ENCODE measurements at places on chromosomes 1 and 21.

DNA sequence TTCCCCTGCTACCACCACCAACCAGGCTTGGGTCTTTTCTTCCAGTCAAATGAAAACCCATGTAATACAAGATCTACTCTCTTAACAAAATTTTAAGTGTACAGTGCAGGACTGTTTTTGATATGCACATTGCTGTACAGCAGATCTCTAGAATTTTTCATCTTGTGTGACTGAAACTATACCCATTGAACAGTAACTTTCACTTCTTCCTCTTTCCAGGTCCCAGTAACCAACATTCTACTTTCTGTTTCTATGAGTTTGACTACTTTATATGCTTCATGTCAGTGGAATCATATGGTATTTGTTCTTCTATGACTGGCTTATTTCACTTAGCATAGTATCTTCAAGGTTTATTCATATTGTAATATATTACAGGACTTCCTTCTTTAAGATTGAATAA, 45.3 kb upstream of the PLPPR4 start:
- no peak for DNase-seq

DNA sequence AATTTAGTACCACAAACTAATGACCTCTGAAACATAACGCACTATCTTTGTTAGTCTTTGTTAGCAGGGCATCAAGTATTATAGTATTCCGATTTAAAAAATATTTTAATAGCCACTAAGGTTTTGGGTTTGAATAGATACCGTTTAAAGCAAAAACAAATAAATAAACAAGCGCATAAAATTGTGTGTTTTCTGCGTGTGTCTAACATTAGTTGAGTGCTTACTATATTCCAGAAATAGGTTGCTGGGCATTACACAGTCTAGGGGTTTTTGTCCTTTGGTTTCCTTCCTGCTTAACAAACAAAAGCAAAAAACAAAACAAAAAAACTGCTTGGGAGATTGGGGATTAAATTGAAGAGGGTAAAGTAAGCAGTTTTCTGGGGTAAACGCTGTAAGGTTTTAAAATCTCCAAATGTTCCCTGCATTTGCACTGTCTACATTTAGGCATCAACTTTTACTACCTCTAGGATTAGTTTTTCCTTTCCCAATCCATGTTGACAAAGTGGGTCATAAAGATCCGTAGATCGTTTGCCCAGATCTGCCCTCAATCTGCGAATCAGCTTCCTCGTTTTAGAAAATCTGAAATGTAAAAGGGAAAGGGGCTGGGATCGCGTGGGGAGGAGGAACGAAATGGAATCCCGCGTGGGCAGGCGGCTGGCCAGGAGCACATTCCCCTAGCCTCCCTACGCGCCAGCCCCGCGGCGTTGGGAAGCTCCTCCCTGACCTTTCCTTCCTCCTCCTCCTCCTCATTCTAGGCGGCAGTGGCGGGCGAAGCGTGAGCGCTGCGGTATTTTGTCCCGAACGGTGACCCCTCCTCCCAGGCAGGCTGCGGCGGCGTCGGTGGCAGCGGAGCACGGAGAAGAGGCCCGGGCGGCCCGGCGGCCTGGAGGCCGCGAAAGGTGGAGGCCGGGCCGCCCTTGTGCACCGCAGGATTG, at the start of gene KCTD3:
KCTD3 (plus strand) TSS at position 749 of the 935 bp plus-strand sequence. CDS start 382 bp downstream, outside the sequence.
- DNase-seq, result peak; percentile 1

DNA sequence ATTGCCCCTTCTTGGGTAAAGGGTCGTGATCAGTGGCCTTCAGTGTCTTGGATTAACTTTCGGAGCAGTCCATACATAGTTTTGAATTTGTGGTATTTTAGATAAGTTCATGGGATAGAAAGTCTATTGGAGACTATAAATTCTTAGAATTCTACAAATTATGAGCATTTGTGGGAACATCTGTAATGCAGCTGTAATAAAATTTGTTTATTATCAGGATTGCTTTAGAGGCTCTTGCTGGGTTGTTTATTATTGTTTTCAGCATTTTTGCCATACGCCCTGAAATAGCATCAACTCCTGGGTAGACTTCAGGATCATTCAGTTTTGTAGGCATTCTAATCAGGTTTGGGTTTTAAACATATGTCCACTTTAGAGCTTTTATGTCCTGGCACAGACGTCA, 16.1 kb downstream of the LAMC1 start:
- no peak for DNase-seq

- DNase-seq, result no peak
Observed at GRCh38 chr1:1920057-1920607, 1.1 kb upstream of the TMEM52 start.

DNA sequence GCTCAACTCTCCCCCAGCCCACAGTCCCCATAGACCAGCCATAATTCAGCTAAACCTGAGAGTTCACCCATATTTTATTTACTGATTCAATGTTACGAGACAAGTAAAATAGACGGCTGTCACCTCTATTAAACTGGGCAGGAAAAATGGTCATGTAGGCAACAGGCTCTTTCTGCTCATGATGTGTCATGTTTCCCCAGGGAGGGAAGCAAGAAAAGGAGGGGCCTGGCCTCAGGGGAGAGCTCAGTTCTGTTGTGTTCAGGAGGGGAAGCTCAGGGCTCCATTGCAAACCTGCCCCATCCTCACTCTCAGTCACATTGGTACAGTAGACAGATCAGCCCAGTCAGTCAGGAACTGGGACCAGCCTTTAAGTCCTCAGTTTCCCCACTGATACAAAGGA, 12.8 kb downstream of the GRIK3 start:
- no peak for DNase-seq

DNA sequence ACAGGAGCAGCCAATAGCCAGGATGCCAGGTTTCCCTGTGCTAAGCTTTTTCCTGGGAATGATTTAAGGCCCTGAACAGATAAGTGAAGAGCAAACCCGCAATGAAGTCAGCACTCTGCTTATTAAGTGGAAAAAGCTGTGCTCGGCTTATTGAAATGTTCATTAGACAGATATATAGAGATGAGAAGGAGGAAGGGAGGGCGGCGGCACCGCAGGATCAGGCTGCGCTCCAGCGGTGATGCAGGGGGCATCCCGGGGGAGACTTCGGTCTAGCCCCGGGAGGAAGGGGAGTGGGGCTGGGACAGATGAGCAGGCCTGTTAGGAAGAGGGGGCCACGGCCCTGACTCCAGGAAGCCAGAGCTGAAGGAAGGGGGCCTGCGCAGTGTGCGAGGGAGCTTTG, 115.0 kb downstream of the TMEM53 start:
- DNase-seq, result no peak

- no peak for DNase-seq
Observed at GRCh38 chr1:168348146-168348709, 67.6 kb downstream of the TBX19 start.

GRCh38 chr1:64765826-64766225, 21.0 kb downstream of the RAVER2 start:
- no peak for DNase-seq

DNA sequence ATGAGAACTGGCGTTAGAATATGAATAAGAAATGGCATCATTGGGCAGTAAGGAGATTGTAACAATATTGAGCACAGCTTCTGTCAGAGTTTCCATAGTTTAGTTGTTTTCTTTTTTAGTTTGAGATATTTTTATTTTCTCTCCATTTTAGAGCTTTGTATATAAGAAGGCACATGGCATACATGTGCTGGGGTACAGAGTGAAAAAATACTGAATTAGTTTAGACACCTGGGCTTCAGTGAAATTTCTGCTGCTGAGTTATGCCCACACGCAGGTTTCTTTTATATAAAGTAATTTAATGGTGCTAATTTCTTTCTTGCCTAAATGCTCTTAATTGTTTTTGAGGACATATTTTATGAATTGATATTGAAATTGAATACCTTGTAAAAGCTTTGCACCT, 53.6 kb upstream of the RWDD3 start:
- no peak for DNase-seq

- DNase-seq, result no peak
Observed at GRCh38 chr1:15323989-15324868, 77.2 kb downstream of the FHAD1 start.

GRCh38 chr1:47536646-47537118, 98.8 kb downstream of the FOXD2 start:
- DNase-seq, result no peak

DNA sequence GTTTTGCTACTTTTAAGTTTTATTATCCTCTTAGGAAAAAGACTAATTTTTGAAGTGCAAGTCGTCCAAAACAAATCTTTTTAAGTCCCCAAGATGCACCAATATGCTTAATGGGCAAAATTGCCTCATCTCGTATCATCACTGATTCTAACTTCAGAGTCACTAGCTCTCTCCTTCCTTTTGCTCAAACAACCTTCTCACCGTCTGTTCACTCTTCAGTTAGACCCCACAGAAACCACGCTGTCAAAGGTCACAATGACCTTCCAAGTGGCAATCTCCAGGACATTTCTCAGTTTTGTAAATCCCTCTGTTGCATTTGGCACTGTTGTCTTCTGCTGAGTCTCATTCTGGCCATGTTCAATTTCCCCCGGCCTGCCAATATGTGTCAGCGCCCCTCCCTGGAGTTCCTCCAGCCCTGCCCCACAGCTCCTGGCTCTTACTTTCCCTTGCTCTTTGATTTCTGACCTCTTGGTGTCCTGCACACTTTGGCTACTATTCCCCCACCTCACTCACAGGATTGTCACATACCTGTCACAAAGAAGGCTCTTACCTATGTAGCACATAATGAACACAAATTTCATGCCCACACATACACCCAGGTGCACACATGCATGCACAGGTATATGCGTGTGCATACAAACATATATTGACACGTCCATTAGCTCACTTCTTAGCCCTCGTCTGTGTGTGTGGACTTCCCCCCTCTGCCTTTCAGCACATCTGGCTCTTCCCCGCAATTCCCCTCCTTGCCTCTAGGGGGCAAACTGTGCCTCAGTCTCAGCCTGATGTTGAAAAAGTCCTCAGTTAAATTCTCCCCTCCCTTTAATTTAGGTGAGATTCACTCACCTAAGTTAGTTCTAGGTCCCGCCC, 354.0 kb upstream of the DUSP10 start:
- peak; percentile 26 for DNase-seq

- DNase-seq, result no peak
Observed at GRCh38 chr1:112904831-112905261, 51.1 kb downstream of the SLC16A1 start.

DNA sequence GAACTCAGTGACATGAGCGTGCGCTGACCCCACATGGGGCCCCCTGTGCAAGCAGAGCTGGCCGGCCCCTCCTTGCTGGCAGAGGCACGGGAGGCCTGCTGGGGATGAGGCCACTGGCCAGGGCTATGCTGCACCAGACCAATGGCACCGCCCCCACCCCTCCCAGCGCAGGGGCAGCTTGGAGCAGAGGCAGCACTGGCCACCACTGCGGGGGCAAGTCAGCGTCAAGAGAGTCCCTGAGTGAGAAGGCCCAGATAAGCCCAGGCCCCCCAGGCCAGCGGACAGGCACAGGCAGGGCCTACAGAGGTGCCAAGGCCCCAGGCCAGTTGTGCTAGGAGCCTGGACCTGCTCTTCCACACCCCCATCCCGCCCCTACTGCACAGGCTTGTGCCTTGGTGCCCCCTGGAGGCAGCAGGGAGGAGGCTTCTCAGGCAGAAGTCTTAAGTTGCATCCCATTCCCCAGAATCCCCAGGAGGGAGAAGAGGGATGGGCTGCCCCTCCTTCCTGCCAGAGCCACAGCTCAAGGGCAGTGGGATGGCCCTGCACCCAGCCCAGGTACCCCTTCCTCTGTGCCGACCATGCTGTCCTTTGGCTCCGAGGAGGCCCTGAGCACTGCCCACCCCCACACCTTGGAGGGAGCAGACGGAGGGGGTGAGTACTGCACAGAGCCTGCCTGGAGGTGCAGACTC, 35.8 kb downstream of the EPHX1 start:
- no peak for DNase-seq

- DNase-seq, result no peak
Observed at GRCh38 chr1:89739844-89740216, 81.0 kb upstream of the LRRC8D start.

GRCh38 chr1:218284377-218284916, 646 bp upstream of the RRP15 start:
- DNase-seq, result peak; percentile 1

DNA sequence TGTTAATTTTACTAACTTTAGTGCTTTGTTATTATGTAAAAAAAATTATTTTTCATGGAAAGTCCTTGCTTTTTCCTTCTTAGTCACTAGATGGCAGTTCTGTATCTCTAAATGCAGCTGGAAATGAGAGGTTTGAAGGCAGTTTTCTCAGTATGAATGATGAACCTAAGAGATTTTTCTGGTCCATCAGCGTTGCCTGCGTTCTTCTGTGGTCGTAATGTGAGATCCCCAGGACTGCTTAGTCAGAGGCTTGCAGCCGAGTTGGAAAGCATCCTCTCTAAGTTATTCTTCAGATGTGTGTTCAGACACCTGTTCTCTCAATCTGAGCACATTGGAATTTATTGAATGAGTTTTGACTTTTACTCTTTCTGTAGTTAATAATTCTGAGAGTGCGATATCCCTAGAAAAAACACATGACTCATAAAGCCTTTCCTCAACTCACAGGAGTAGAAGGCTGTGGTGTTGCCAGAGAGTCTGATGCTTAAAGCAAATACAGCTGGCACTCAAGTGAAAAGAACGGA, 99.3 kb downstream of the FMN2 start:
- no peak for DNase-seq

GRCh38 chr1:107750364-107750959, 214.5 kb downstream of the VAV3 start:
- no peak for DNase-seq

- no peak for DNase-seq
Observed at GRCh38 chr1:207444514-207445217, 9.5 kb upstream of the CR2 start.

DNA sequence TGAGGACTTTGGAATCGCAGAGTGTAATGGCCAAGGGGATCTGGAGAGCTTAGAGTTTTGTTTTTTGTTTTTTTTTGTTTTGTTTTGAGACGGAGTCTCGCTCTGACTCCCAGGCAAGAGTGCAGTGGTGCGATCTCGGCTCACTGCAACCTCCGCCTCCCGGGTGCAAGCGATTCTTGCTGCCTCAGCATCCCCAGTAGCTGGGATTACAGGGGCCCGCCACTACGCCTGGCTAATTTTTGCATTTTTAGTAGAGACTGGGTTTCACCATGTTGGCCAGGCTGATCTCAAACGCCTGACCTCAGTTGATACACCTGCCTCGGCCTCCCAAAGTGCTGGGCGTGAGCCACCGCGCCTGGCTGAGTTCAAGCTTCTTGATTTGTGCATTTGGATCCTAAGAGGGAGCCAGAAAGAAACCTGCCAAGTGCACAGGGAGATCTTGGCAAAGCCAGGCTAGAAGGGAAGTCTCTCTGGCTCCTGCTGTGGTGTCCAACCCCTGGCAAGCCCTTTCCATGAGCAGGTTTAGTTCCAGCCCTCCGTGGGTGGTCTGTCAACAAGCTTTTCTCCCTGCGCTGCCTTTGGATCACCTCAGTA, 852 bp downstream of the FAAH start:
- no peak for DNase-seq

DNA sequence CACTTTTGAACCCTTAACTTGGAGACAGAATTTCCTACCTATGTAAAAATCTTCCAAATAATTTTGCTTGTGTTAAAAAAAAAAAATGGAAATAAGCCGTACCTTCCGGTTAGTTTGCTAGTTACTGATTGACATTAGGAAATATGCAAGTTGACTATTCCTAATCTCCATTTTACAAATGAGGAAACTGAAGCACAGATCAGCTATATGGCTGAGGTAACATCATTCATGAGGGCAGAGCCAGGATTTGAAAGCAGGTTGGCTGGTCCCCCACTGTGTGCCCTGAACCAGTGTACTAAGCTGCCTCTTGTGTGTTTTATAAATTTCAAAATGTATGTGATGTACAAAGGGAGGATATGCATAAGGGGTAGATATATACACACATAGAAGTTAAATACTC, 29.6 kb downstream of the BACE2 start:
- no peak for DNase-seq

- no peak for DNase-seq
Observed at GRCh38 chr1:84271441-84272151, 29.9 kb upstream of the SAMD13 start.

GRCh38 chr1:110631836-110632620, 25.9 kb upstream of the KCNA2 start:
- DNase-seq, result no peak

GRCh38 chr1:238606896-238607295, 716.2 kb upstream of the ZP4 start:
- DNase-seq, result no peak

Data from T-helper 1 cell (primary cell).